ENCODE measurements at places on chromosomes 12 and 14.

GRCh38 chr14:34275078-34275477 lies 187.0 kb downstream of the SPTSSA start:
- DNase-seq: no peak

DNA sequence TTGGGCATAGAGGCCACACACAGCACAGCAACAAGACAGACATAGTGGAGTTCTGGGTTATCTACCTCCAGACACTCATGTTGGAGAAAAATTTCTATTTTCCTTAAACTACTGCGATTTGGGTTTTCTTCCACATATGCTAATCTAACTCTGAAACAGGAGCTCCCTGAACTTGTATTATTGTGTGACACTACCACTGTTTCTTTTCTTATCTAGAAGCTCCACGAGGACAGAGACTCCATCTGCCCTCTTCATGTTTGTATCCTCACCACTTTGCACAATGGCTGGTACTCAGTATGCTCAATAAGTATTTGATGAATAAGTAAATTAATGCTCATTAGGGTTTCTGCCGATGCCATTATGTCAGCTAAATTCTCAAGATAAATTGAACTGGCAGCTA lies 218.6 kb downstream of the PAX9 start:
- no peak for DNase-seq

DNA sequence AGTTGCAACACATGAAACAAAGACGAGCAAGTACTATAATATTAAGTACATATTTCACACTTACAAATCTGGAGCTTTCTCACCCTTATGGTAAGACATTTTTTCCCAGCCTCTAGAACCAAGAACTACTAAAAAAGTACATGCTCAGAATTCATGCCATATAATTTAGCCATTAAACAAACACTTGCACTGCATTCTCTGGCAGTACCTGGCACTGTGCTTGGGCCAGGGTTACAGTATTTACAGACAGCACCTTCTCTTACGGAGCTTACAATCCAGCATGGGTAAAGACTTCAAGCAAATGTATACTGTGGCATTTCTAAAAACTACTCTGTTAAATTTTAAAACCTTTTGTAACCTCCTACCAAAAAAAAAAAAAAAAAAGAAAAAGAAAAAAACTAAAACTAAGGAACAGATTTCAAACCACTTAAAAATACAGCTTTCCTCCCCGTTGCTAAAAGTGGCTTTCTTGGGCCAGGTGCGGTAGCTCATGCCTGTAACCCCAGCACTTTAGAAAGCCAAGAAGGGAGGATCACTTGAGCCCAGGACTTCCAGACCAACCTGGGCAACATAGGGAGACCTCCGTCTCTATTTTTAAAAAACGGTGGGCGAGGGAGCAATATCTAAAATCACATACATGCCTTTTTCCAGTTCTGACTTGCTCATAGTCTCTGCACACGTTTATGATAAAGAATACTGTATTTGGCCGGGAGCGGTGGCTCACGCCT lies 956 bp downstream of the GNPTAB start:
- DNase-seq: peak; percentile 15

GRCh38 chr12:131561051-131561450 lies 149.8 kb upstream of the SFSWAP start:
- DNase-seq: no peak

DNA sequence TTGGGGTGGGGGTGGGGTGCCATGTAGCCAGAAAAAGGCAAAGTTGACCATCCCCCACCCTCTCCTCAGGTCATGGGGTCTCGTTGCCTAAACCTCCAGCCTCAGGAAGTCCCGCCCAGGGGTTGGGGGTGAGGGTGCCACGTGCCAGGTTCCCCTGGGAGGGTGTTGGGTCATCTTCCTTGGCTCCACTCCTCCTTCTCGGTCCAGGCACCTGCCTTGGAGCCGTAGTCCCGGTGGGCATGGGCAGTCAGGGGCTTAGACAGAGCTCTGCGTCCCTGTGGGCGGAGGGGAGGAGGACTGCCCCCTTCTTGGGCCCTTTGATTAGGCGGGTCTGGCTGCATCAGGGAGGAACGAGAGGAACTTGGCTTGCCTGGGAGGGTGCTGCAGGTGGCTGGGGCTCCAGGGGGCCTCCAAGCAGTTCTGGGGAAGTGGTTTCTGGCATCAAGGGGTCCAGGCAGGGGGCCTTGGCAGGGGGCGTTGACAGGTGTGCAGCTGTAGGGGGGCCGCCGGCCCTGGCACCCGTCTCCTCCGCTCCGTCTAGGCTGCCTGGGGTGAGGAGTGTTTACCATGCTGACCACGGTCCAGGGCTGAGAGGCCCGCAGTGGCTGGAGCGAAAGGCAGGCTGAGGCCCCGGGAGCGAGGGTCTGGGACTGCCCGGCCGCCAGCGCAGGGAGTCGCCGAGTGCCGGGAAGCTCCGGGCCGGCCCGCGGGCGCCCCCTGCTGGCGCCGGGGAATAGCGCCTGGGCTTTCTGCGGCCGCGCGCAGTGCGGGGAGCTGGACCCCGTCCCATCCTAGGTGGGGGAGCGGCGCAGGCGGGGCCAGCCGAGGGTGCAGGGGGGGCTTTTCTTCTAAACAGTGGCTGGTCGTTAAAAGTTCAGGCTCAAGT lies 7.9 kb downstream of the SETD1B start:
- peak; percentile 33 for DNase-seq

DNA sequence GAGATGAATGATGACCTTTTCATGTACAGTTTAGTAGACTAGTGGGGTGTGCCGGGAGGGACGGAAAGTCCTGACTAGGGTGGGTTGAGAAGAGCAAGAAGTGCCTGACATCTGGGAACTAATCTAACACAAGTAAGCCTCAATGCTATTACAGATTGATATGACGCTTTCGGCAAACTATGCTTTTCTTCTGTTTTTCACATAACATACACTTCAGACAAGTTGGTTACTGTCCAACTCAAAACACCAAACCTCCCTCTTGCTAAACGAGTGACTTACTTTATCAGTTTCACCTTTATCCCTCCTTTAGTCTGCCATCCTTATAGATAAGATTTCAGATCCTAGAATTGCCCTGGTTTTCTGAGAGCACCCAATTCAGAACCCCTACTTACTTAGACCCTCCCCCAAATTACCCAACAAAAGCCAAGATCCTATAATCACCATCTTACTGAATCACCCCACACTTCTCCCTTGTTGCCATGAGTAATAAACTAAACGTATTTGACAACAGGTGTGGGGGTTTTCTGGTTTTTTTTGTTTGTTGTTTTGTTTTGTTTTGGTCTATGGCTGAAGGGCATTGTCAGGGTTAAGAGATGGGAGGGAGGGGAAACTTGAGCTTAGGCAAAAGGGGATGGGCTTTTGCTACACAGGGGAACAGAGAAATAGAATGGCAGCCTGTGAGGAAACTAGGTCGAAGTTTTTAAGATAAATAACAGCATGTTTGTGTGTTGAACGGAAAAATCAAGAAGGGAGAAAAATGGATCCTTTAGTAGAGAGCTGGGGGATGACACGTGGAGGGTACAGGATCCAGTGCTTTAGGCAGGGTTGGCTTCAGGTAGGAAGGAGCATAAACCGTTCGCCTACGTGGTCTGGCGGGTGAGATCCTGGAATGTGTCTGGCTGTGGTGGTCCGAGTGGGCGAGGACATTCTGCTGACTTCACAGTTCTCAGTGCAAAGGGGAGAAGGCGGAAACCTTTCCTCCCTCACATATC lies 6.1 kb upstream of the PSMA3 start:
- DNase-seq: peak; percentile 67

DNA sequence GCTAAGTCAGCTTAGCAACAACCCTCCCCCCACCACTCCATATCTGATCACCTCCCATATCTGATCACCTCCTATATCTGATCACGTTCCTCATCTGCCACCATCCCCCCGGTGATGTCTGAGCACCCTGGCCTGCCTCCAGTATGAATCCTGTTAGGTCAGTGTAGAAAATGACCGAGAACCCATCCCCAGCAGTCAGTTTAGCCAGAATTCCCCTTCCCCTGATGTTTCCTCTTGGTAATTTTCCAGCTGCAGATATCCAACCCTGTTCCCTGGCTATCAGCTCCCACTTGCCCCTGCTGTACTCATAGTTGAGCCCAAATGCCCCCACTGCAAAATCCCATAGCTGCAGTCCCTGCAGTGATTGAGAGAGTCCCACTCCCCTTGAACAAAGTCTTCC lies 12.5 kb downstream of the SELPLG start:
- no peak for DNase-seq

- DNase-seq: no peak
These were observed 1120.5 kb upstream of the FLRT2 start for GRCh38 chr14:84409435-84409834.

- no peak for DNase-seq
These were observed 84.6 kb downstream of the SCFD1 start for GRCh38 chr14:30706704-30707103.

GRCh38 chr14:100900837-100901390 lies 2.6 kb downstream of the RTL1 start:
- no peak for DNase-seq

DNA sequence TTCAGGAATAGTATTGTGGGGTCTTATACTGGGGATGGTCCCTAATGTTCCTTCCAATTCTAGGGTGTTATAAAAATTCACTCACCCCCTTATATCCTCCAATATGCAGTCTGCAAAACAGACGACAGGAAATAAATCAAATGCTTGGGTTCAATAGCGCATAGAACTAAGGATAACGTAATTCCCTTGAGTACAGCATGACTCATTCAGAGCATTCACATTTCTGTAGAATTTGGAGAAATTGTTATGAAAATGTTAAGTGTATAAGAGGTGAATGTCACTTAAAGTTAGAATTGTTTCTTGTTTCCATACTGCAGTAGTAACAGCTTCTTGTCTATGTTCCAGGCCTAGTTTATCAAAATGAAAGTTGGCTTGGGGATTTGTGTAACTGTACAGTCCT lies 271.4 kb downstream of the RPS29 start:
- no peak for DNase-seq

DNA sequence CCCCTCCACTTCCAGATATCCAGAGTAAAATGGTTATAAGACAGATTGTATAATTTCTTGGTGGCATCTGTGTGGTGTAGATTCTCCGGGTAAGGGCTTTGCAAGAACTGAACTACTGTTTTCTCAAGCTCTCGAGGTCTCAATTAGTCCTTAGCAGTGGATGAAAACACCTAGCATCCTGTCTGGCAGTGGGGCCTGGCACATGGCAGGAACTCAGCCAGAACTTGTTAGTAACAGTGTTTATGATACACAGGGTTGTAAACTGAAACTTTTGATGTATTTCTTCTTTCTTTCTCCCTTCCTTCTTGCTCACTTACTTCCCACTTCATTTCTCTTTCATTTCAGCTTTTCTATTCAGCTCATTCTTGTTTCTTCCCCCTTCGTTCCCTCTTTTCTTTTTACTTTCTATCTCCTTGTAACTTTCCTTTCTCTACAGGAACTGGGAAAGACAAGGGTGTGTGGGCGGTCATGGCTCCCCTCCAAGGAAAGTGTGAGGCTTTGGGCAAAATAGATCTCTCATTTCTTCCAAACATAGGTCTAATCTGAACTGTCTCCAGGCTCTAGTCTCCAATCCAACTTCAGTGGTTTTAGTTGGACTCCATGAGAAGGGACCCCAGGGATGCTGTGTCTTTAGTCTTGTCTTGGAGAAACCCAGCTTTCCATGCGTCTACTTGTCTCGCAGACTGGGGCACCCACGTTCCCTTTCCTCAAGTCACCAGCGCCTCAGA lies 159.7 kb downstream of the PAH start:
- no peak for DNase-seq

GRCh38 chr12:59316938-59317337 lies 278.9 kb upstream of the SLC16A7 start:
- DNase-seq: no peak

DNA sequence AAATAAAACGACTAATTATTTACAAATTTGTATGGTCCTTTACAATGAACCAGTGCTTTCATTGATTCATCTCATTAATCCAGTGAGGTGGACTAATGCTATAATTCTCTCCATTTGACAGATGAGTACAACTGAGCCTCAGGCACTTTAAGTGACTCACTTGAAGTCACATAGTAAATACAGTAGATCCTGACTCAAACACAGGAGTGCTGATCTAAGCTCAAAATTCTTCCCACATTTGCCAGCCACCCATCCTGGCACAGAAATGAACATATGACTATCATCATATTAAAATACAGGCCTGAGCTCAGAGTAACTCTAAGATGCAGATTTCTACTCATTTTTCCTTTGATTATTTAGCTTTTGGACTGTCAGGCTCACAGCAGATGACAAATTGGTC lies 30.6 kb downstream of the SLC16A7 start:
- no peak for DNase-seq

DNA sequence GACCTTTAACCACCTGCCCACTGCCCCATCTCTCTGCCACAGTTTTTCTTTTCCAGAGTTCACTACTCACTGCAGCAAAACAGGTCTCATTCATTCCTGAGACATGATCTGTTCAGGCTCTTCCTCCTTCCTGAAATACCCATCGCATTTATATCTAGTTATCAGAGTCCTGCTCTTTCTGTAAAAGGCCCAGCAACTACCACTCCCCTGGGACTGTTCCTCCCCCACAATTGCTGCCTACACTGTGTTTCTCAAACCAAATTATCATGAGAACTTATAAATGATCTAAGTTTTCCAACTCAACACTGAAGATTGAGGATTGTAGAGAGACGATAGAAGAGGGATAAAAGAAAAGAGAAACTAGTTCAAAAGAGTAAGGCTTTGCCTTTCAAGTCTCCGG lies 40.8 kb upstream of the EPS8 start:
- DNase-seq: no peak

DNA sequence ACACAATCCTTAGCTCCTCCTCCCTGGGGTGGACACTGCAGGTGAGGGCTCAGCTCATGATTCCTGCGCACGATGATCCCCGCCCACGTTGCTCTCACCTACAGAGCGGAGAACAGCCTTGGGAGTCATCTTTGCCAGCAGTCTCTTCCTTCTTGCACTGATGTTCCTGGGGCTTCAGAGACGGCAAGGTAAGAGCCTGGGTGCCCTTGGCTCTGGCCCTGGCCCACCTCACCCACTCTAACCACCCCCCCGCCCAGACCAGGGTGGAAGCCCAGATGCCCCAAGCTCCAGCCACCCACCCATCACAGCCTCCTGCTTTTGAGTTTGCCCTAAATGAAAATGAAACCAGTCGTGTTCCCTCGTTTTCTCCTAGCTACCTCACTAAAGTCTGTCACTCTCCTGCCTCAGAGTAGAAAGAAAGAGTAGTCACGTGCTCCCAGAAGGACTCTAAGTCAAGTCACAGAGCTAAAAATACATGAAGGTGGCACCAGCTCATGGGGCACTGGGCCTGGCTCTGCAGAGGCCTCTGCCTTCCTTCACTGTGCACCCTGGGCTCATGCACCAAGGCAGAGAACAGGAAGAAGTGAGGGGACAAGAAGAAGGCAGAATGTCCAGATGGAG lies 9.0 kb downstream of the TAPBPL start:
- no peak for DNase-seq

- no peak for DNase-seq
These were observed 36.2 kb downstream of the ANAPC7 start for GRCh38 chr12:110367181-110367864.

- DNase-seq: no peak
These were observed 25.9 kb upstream of the PAPLN start for GRCh38 chr14:73211251-73212040.
